ENCODE measurements at places on chromosomes 7 and 10.
A peak's percentile ranks its signal among the peaks of the same experiment; 100 is the strongest.

DNA sequence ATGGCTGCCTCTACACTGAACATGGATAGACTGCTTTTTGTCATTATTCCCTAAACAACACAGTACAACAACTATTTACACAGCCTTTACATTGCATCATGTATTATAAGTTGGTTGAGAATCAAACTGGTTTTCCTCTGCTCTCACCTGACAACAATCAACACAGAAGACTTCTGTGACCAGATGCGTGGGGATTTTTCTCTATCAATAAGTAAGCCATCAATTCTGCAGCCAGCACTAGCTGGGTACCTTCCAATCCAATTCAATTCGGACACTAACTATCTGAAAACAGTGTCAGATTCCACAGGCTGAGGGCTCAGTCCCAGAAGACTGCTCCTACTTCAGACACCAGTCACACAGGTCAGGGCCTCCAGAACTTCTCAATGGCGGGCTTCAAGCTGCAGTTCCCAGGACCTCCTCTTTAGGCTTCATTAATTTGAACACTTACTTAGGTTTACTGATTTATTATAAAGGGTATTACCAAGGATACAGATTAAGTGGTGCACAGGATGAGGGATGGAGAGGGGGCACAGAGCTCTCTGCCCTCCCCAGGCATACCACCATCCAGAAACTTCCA is 36.4 kb upstream of the ASL start:
- DNase-seq: no peak

- DNase-seq: no peak
Observed at GRCh38 chr7:116392806-116393205, 106.7 kb upstream of the CAV2 start.

GRCh38 chr10:90937645-90938258 is 16.9 kb upstream of the ANKRD1 start:
- no peak for DNase-seq

DNA sequence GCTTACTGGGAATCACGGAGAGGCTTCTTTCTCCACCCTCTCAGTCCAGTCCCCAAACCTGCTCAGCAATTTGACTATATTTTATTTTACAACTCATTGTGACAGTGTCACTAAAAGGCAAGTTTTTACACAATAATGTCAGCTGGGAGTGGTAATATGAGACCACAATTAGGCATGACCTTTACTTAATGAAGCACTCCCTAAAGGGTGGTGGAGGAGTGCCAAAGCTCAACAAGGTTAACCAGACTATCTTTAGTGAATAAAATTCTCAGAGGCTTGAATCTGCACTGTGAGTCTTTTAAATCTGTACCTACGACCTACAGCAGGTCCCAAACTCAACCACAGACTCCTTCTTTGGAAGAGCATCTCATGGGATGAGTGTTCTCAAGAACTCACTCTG is 215.6 kb downstream of the TAX1BP1 start:
- no peak for DNase-seq

GRCh38 chr10:126673565-126673964 is 3.1 kb upstream of the C10orf90 start:
- DNase-seq: no peak

DNA sequence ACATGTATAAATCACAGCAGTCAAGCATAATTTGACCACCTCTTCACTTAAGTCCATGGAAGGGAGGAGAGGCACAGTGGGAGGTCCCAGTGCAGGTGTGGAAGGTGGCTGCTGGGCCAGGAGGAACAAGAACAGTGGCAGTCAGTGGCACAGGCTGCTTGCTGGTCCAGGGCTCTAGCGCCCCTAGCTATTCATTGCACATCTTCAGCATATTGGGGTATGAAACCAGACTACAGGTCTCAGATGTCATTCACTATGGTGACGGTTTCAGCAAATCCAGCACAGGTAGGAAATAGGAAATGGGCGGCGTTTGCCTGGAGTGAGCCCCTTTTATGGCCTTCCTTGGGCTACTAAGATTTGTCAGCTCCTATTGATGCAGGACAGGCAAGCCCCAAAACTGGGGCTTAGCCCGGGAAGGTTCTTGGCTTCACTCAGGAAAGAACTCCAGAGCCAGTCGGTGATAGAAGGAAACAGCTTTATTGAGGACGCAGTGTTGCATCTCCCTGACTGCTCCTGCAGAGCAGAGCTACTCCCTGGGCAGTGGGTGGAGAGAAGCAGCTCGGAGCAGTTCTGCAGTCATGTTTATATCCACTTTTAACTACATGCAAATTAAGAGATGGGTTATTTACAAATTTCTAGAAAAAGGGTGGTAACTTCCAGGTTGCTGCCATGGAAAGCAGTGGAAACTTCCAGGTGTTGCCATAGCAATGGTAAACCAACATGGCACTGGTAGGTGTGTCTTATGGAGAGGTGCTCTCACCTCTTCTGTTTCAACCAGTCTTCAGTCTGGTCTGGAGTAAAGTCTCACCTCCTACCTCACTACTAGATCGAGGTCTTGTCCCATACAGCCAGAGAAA is 608.8 kb downstream of the PARD3 start:
- no peak for DNase-seq

- no peak for DNase-seq
Observed at GRCh38 chr10:71072131-71072822, 140.1 kb upstream of the UNC5B start.

GRCh38 chr10:84088626-84089025 is 50.7 kb upstream of the GHITM start:
- no peak for DNase-seq

GRCh38 chr10:75246506-75246905 is 10.7 kb upstream of the COMTD1 start:
- no peak for DNase-seq

GRCh38 chr10:93999401-93999851 is 5.7 kb downstream of the PLCE1 start:
- DNase-seq: no peak

DNA sequence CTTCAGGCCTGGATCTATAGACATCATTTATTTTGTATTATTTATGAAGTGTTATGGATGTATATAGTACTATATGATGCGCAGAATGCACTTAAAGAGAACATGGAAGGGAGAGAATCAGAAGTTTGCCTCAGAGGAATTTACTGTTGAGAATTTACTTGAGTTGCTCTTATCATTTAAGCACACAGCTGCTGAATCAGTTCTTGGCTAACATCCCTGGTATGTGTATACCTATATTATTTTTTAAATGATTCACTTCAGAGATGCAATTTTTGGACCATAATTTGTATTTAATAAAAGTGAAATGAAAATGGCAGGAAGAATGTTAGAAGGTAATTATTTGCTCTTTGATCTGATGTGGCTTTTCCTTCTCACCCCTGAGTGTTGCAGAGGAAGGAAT is 191.6 kb downstream of the BICC1 start:
- DNase-seq: no peak

- DNase-seq: peak; percentile 83
Observed at GRCh38 chr7:48089046-48090003, at the start of gene UPP1. Gene UPP1 (plus strand): TSS chr7:48089265. CDS start chr7:48094784, 5,519 bp downstream.

DNA sequence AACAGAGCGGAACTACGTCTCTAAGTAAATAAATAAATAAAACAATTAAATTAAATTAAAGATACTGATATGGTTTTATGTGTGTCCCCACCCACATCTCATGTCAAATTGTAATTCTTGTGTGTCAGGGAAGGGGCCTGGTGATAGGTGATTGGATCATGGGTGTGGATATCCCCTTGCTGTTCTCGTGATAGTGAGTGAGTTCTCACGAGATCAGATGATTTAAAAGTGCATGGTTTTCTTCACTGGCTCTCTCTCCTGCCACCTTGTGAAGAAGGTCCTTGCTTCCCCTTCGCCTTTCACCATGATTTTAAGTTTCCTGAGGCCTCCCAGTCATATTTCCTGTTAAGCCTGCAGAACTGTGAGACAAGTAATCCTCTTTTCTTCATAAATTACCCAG is 29.0 kb upstream of the OGDHL start:
- no peak for DNase-seq

DNA sequence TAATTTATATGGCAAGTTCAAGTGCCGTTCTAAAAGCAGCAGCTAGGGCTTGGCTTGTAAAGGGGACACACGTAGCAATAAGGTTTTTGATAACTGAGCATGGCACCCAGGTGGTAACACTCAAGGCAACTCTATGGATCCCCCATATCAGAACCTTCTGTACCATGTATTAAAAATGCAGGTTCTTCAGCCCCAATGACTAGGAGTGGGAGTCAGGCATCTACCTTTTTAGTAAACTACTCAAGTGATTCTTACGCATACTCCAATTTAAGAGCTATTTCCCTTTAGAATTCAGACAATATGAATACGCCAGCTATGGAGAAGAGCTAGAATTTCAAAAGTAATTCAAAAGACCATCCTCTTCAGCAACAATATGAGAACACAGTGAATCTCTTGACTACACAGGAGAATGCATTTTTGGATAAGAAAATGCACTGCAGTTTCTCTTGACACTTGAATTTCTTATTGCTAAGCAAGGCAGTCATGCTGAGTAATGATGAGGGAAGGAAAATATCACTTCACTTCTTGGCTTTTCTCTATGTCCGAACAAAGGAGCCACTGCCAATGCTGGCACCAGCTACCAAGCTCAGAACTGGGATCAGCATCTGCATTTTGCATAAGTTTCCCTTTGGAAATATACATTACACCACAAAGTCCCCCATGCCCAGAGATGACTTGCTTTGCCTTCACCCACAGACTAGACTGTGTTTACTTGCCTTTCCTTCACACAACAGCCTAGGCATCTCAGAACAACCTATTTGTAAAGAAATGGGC is 53.5 kb downstream of the ABLIM1 start:
- DNase-seq: no peak

DNA sequence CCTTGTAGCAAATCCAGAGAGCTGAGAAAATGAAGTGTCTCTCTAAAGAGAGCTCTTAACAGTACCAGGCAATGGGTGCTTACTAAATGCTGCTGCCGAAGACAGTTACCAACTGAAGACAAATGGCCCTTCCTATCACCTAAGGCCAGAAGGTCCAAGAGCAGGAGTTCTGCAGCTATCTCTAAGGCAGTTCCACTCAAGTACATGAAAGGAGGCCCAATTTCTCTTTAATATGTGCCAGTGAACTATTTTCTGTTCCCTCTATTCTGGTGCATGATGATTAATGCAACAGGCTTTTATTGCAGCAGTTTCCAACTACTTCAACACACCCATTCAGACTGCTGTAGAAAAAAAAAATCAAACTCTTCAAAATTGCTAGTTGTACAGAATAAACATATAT is 122.5 kb downstream of the SLC25A13 start:
- DNase-seq: no peak

DNA sequence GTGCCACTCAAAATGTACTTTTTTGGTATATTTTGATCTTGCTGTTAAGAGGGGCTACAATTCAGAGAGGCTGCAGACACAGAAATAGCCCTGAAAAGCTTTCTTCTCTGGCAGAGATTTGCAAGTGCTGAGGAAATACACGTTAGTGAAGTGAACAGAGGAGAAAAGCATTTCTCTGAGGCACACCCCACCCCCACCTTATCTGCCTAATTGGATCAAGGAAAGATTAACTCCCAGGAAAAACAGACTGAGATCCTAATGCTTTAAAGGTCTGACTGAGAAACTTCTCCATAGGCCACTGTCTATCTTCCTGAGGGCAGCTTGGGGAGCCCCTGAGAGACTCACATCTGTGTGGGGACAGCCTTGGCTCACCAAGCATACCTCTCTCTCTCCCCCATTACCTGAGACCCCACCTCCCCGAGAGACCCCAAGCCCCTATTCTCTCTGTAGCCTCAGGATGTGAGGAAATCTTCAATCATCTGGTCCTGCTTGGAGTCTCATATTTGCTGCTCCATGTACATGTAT is 14.8 kb upstream of the AKR1C3 start:
- no peak for DNase-seq

DNA sequence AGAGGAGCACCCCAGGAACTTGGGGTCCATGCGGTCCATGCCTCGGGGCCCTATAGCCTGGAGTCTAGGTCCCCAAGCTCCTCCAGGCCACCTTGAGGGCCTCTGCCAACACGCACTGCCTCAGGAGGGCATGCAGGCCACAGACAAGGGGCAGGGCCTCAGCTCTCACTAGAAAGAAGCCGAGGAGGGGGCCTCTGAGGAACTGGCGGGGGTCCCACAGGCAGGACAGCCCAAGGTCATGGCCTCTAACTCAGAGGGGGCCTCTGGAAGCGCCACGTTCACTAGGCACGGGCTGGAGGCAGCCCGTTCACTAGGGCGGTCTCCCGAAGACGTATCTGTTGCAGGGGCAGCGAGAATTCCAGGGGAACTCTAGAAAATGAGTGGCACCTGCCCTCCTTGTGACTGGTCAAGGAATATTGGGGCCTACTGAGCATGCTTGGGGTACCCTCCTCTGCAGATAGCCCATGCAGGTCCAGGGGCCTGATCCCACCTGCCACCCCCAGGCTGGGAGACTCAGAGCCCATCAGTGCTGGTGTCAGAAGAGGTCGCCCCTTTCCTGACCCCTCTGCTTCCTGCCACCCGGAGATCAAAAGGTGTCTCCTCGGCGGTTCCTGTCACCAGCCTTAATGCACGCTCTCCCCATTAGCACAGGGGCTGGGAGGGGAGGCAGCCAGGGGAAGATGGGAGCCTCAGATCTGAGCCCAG is 86.7 kb upstream of the RET start:
- DNase-seq: no peak

DNA sequence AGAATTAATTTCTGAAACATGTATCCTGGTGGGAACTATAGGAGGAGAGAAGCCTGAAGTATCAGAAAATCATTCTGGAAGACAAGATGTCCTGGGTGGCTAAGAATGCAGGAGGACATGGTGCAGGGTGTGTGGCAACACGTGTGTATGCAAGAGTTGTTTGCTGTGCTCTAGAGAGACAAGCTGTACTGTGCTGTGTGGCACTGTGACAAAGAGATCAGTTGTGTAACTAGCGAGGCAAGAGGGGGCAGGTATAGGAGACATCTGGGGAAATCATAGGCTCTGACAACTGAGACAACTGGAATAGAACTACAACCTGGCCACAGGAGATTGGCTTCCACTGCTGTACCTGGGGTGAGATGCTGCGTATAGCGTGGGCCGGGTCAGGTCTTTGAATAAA is 9.3 kb downstream of the ITGA8 start:
- DNase-seq: no peak

DNA sequence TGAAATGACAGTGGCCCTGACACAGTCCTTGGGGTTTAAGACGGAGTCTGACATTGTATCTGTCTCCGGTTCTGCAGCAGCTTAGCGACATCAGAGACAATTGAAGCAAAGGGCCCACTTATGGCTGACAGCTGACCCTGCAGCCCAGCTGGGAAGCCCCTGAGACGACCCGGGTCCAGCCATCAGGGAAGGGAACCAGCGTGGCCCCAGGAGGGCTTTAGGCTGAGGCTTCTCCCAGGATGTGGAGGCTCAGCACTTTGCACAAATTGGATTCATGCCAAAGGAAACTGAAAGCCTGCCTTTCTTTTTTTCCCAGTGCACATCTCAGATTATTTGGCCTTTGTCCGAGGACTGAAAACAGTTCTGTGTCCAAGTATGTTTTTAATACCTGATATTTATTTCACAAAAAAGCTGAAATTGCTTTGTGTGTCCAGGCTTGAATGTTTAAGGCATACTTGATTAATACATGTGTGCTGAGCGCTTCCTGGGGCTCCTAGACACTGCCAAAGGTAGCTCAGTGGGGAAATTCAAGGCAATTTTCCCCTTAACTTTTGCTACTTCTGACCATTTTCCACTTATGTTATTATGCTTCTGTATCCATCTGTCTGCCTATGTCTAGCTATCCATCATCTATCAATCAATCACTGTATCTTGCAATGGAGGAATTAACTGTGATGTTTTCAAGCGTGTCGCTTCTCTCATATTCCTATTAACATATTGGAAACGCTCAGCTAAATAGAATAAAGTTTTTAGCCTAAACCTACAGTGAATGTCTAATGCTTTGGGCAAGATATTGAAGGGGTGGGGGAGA is 34.8 kb downstream of the KLF6 start:
- DNase-seq: no peak

Data from stimulated activated CD8-positive, alpha-beta memory T cell treated with anti-CD3 and anti-CD28 coated beads, Interleukin-4, amount 100 ng/mL, for 1 hour (primary cell).